ENCODE measurements at places on chromosomes 1 and 21.

DNA sequence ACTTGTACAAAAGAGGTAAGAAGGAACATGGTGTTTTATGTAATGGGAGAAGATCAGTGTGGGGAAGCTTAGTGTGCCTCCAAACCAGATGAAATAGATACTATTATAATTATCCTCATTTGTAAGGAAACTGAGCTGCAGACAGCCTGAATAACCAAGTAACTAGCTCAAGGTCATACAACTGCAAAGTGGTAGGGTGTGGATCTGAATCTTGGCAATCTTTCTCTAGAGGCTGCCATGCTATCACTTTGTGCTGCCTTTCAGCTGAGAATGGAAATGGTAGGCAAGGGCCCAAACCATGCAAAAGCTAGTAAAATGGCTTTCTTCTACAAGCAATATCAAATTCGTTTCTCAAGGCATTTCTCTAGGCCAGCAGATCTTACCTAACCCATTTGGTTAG, 51.0 kb downstream of the DUSP10 start:
- no peak for DNase-seq

GRCh38 chr1:242225767-242226573, 227.1 kb upstream of the MAP1LC3C start:
- peak; percentile 74 for DNase-seq

DNA sequence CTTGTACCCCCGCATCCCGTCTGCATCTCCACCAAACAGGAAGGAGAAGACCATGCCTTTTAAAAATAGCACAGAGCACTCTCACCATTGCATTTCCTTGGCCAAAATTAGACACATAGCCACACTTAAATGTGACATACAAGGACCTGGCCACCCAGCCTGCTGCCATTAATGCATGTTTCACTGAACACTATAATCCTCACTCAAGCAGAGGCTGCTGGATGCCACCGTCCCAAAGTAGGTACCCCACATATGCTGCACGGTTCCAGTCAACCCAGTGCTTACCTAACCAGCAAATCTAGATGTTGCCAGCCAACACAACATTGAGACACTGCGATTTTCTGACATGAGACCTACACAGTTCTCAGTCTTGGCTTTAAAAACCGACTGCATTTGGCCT, 107.7 kb downstream of the ADSS2 start:
- no peak for DNase-seq

DNA sequence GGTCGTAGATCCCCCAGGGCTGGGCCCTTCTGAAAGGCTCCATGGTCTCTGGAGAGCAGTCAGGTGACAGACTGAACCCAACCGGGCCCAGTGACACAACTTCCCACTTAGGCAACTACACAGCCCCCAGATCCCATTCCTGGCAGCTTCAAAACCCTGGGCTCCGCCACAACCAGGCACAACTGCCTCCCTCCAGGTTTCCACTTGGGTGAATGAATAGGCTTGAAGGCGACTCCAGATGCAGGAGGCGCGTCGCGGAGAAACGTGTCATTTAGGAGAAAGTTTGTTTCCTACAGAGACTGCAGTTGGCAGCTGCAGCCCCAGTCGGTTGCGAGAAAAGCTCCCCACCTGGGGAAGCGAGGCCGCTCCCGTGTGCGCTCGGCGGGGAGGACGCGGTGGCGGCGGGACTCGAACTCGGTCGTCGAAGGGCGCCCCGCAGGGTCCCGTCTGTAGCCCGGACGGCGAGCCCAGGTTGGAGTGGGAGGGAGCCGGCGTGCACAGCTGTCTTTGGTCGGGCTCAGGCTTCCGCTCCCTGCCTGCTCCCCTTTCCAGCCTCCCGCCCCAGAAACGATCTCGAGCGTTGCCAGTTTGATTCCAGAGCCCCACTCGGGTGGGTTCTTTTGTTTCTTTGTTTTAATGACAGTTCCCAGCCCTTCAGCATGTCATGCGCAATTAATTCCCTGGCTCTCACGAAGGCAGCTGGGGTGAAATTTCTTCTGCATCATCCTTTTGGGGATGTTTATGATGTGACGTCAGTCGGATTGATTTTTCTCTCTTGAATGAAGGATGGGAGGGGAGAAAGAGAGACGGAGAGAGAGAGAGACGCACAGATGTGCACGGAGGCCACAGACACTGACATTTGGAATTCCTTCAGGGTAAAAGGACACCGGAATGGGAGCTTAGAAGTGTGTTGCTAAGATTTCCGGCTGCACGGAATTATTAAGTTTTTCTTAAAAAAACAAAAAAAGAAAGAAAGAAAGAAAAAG, 862 bp upstream of the SGIP1 start:
- DNase-seq = peak; percentile 92

- DNase-seq = no peak
These were observed 76.6 kb upstream of the F3 start for GRCh38 chr1:94617957-94618739.

DNA sequence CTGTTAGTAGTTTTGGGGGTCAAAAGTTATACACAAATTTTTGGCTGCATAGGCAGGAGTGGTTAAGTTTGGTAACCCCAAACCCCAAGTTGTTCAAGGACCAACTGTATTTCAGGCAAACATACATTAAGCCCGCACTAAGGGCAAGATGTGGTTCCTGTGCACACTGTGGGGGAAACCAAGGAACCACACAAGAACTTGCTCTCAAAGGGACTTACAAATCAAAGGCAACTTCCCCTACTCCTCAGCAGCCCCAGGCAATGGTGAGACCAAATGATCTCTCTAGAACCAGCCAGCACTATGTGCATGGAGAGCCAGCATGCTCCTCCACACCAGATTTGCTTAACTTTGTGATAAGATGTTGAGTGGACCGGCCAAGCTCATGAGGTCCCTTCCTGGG, 35.3 kb downstream of the PACC1 start:
- DNase-seq = no peak

GRCh38 chr1:31723828-31724359, 20.1 kb upstream of the COL16A1 start:
- peak; percentile 77 for DNase-seq

GRCh38 chr1:116765962-116766361, 11.7 kb downstream of the CD2 start:
- peak; percentile 80 for DNase-seq

DNA sequence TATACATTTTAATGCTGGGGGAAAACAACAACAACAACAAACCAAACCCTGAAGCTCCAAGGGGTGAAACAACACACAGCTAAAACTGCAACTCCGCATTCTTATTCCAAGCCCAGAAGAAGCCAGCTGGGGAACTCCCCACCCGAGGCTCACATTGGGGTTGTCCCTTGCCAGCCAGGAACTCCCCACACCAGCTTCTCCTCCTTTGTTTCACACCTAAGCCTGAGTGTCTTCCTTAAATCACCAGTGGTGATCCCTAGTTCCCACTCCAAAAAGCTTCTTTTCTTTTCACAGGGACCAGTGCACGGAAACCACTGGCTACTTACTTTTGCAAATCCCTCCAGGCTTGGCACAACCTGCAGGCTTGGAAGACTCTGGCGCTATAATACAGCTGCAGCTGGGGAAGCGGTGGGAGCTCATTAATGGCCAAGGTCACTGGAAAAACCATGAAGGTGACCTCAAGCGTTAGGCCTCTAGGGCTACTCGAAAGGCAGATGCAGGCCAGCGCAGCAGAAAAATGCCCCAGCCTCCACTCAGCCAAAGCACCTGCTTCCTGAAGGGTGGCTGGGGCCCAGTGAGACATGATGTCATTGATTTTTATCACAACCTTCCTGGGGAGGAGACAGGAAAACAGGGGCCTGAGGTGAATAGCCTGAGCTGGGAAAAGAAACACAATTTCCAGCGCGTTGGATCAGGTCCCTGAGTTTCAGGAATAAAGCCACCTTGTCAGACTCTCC, 40.1 kb downstream of the TLR5 start:
- DNase-seq = no peak

DNA sequence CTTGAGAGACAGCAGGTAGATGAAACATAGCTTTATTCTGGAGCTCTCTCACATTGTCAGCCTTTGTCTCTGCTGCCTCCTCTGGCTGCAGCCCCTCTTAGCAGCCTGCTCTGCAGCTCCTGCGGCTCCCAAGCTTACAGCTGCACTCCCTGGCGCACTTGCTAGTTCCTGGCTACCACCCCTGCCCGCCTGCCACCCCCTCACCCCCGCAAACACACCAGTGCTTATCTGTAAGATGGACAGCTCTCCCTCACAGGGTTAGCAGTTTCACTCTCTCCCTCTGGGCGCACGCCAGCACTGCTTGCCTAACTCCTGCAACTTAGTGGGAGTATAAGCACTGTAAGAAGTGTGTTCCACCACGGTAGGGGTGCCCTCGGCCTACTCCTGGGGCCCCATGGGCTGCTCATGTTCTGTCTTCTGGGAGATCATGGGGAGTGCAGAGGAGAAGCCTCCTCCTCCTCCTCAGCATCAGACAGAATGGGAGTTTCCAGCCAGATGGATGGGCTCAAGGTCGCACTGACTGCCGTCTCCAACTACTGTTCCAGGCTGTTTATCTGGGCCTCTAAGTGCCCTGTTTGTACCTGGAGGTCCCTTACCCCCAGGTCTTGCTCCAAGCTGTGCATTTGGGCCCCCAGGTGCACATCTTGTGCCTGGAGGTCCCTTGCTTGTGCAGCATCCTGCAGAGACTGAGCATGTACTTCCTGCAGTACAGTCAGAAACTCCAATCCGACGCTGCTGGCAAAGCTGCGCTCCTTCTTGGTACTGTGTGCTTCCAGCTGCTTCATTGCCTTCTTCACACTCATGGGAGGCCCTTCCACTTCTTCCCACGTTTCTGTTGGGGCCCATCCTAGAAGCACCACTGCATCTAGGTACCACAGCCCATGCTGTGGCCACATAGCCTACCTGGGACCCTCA, 1388.1 kb downstream of the AMY1C start:
- DNase-seq = no peak

GRCh38 chr1:89603651-89604413, 29.1 kb upstream of the LRRC8C start:
- peak; percentile 75 for DNase-seq

GRCh38 chr1:24255226-24255625, 63.9 kb upstream of the GRHL3 start:
- no peak for DNase-seq

DNA sequence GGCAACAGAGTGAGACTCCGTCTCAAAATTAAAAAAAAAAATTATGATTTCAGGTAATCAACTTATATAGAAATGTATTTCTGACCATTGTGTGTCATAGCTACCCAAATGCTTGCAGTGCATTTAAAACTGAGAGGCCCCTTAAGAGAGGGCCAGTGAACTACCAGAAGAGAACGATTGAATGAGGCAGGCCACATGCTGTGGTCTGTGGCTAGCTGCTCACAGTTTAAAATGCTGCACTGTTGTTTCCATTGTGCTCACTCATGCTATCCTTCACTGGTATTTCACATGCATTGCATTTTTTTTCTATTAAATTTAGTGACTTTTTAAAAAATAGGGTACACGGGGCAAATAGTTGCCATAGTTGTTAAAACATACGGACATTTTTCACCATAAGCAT, 26.0 kb downstream of the CHML start:
- DNase-seq = no peak

GRCh38 chr1:108813326-108813725, 43.6 kb downstream of the AKNAD1 start:
- no peak for DNase-seq

DNA sequence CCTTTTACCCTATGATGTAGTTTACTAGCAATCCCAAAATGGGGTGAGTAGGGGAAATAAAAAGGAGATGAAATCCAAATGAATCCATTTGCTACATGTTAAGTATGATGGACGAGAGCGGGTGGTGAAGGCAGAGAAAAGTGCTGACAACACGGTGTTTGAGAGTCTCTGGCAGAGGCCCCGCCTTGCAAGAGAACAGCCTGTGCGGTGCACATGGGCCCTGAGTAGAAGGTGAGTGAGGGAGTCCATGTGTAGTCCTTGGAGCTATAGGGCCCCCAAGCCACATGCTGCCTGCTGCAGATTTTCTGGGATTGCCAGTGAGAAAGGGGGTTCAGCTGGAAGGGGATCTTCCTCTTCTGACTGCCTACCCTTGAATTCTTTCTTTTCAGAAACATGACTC, 177.1 kb downstream of the TNR start:
- no peak for DNase-seq

DNA sequence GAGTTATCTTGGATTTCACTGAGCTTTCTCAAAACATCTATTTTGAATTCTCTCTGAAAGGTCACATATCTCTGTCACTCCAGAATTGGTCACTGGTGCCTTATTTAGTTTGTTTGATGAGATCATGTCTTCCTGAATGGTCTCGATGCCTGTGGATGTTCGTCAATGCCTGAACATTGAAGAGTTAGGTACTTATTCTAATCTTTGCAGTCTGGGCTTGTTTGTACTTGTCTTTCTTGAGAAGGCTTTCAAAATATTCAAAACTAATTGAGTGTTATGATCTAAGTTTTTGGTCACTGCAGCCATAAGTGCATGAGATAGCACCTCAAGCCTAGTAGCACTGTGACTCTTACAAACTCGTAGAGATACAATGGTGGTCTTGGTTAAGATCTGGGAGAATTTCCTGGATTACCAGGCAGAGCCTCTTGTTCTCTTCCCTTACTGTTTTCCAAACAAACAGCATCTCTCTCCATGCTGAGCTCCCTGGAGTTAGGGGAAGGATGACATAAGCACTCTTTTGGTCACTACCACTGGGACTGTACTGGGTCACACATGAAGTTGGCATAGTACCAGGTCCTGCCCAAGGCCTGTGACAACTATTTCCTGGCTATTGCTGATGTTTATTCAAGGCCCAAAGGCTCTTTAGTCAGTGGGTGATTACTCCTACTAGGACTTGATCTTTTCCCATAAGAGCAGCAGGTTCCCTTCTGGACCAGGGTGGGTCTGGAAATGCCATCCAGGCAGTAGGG, 25.6 kb downstream of the SLC22A15 start:
- DNase-seq = peak; percentile 3

- DNase-seq = no peak
These were observed 10.9 kb downstream of the PTCH2 start for GRCh38 chr1:44832056-44832705.

GRCh38 chr1:183723571-183723970, 70.5 kb upstream of the APOBEC4 start:
- DNase-seq = no peak

- no peak for DNase-seq
These were observed 752.1 kb downstream of the LTN1 start for GRCh38 chr21:28240586-28240985.

GRCh38 chr1:15850471-15851001, 3.0 kb downstream of the SPEN start:
- DNase-seq = no peak

- no peak for DNase-seq
These were observed 116.5 kb downstream of the DSCAM start for GRCh38 chr21:40730426-40730800.

- DNase-seq = no peak
These were observed 18.6 kb upstream of the MYSM1 start for GRCh38 chr1:58718435-58718834.

DNA sequence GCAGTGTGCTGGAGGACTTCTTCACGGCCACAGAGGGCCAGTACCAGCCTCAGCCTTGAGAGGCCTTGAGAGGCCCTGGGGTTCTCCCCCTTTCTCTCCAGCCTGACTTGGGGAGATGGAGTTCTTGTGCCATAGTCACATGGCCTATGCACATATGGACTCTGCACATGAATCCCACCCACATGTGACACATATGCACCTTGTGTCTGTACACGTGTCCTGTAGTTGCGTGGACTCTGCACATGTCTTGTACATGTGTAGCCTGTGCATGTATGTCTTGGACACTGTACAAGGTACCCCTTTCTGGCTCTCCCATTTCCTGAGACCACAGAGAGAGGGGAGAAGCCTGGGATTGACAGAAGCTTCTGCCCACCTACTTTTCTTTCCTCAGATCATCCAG, 6.2 kb upstream of the HDAC1 start:
- DNase-seq = no peak

GRCh38 chr1:100626397-100626796, 88.5 kb downstream of the GPR88 start:
- peak; percentile 47 for DNase-seq
